ENCODE measurements at places on chromosomes 7 and 10.

- no peak for DNase-seq
These were observed 39.1 kb downstream of the CPXM2 start for GRCh38 chr10:123852411-123852951.

DNA sequence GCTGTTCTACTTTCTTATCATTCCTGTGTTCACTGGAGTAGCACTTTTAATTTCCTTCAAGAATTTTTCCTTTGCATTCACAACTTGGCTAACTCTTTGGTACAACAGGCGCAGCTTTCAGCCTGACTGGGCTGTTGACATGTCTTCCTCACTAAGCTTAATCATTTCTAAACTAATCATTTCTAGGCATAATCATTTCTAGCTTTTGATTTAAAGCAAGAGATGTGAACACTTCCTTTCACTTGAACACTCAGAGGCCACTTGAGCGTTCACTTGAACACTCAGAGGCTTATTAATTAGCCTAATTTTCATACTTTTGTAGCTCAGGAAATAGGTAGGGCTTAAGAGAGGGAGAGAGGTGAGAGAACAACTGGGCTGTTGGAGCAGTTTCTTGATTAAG lies 15.9 kb downstream of the C10orf90 start:
- DNase-seq: no peak

DNA sequence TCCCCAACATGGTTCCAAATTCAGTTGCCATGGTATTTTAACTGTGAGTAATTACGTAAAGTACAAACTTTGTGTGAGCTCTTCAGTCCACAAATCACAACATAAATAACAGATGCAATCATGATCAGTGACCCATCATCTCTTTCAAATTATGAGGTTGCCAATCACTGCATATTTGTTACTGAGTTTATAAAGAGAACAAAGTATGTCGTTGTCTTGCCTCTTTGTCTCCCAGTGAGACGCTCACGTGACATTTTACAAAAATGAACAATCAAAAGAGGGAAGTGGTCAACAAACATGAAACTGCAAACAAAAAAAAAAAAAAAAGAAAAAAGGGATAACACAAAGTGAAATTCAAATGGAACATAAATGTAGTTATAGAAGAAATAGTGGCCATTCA lies 122.7 kb upstream of the PDSS1 start:
- no peak for DNase-seq

DNA sequence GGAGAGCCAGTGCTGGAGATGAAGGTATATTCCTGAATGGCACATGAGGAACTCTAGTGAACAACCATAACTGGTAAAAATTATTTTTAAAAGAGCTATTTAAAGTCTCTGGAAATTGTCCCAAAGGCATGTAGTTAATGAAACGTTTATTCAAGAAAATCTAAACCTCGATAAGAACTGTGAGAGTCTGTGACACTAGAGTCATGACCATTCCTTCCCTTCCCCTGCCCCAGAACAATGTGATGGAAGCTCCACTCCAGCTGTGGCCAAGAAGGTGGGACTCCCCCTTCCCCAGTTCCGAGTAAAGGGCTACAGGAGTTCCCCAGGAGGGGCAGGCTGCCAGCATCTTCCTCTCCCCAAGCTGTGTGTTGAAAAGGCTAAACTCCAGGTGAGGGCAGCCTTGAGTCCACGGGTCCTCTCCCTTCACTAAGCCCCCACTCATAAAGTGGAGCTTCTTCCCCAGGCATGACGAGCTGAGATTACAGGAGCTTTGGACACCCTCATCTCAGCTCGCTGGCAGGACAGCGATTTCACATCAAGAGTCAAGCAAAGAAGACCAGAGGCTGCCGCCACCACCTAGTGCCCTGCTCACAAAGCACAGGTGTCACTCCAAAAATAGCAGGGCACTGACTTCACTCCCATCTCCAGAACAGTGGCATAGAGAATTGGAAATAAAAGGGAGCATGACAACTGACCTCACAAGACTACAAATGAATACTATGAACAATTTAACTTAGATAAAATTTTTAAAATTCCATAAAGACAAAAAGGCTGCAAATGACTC lies 68.5 kb downstream of the NHLRC2 start:
- DNase-seq: peak; percentile 14

GRCh38 chr10:97095701-97096260 lies 90.0 kb downstream of the SLIT1 start:
- DNase-seq: no peak

Data from cerebellar cortex (tissue), 1 donor.